Astrocyte of the spinal cord (primary cell): ENCODE measurements at places on chromosomes 12 and 14.

GRCh38 chr14:51616724-51617409 lies 34.8 kb upstream of the FRMD6 start:
- DNase-seq, result peak; percentile 92

DNA sequence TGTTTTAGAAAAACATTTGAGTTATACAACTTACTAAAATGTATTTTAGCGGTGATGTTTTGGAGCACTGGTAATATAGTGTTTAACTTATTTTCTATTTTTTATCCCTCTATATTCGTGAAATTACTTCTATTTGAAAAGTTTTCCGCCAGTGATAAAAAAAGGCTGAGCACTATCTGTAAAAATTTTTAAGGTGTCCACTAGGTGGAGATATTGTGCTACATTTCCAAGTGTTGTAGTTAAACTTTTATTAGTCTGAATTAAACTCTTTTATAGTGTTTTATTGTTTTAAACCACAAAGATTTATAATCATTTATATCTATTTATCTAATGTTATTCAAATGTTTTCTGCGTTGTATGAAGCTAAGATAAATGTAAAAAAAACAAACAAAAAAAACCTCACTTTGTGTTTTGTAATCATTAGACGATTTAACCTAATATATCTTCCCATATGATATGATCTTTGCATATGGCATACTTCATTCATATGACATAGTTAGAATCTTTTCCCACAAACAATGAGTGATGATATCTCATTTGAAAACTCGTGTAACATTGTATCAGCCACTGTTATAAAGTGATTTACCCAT lies 11.8 kb downstream of the ALG10B start:
- DNase-seq, result peak; percentile 40

DNA sequence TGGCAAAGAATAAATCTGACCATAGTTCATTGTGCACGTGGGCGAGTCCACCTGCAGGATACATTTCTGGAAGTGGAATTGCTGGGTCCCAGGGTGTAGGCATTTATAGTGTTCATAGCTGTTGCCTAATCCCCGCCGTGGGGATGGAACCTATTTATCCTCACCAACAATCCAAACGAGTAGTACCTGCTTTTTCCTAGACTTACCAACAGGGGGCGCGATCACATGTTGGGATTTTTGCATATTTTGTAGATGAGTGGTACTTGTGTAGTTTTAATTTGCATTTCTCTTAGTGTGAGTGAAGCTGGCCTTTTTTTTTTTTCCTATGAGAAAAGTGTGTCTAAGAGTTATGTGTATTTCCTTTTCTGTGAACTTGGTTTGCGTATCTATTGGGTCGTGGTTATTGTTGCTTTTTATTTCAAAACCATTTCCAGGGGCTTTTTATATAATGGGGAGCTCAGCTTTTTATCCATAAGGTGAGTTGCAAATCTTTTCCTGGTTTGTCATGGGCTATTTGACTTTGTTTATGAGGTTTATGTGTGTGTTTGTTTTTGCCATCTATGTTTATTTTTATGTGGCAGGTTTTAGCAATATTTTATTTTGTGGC lies 67.2 kb downstream of the CCDC92 start:
- DNase-seq, result peak; percentile 76

DNA sequence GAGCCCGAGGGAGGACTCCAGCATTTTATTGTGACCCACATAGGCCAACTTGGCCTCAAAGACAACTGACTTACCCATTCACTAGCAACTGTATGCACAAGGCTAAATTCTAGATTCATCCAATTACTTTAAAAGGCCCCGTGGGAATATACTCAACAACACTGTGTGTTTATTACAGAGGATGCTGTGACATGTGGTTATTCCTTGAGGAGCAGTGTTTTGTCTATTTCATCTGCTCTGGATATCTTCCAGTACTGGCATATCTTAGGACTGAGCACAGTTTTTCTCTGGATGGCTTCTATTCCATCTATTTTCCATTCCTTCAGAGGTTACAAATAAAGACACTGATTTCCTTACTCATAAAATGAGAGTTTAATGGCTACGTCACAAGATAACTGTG lies 87.2 kb upstream of the KRAS start:
- DNase-seq, result no peak

- DNase-seq, result no peak
Measured at GRCh38 chr12:41188841-41189394, 798 bp downstream of the PDZRN4 start.

GRCh38 chr12:108615918-108616317 lies 17.8 kb downstream of the SELPLG start:
- no peak for DNase-seq

DNA sequence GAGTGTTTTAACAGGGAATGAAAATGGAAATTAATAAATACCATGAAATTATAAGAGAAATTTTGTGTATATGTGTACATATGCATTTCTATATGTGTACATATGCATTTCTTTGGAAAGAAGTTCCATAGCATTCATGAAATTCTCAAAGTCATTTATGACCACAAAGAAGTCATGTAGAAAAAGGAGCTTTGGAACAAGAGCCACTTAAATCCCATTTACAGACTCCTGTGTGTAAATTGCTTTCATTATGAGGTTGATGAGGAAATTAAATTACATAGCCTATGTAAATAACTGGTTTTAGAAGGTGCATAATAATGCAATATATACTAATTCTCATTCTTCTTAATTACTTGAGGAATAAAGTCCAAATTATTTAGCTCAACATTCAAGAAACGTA lies 450.5 kb upstream of the SYT1 start:
- DNase-seq, result no peak

- DNase-seq, result no peak
Measured at GRCh38 chr12:24977060-24977459, 28.2 kb upstream of the BCAT1 start.

DNA sequence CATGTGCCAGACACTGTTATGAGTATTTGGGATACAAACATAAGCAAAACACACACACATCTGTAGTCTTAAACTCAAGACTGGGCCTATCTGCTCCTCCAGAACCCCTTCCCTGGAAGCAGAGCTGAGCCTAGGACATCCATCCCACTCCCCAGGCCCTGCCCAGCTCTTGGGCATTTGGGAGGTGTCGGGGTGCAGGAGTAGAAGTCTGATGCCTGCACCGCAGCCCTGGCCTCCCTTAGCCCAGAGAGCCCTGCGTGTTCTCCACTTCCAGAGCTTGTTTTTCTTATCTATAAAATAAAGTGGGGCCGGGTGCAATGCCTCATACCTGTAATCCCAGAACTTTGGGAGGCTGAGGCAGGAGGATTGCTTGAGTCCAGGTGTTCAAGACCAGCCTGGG lies 11.7 kb downstream of the HSP90AA1 start:
- DNase-seq, result no peak

DNA sequence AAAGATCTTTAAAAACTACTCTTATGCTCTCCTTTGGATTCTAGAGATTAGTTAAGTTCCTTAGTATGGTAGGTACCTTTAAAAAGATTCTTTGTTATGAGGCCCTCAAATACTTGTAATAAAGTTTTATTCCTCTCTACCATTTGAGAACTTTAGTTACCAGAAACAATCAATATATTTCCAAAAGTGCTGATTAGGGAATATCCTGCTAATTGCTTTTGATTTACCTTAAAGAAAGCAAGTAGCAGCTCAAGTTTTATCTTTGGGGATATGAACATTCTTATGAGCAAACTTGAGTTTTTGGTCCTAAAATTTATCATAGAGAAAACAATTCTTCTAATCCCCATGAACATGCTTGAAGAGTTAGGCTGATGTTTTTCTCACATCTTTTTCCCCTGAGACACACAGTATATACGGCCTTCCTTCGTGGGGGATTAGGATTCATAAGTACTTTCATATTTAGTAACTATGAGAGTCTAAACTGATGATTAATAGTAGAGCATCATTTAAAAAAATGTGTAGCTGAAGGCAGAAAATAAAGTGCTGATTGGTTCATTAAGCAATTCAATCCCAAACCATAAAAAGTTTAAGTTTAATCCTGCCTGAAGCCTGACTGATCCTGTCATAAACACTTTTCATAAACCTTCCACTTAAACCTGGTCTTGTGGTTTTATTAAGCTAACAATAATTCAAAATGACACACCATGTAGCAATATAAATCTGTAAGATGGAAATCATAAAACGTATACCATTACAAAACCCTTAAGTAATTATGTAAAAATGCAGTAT lies 380.5 kb upstream of the FBXO33 start:
- no peak for DNase-seq

DNA sequence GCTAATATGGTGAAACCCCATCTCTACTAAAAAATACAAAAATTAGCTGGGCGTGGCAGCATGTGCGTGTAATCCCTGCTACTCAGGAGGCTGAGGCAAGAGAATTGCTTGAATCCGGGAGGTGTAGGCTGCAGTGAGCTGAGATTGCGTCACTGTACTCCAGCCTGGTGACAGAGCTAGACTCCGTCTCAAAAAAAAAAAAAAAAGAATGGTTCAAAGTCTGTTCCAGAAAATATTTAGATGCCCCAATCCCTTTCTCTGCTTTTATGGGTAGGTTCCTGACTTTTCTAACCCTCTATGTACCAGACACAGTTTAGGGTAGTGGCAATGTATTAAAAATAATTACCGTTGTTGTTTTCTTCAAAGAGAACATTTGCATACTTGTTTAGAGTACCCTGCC lies 161.4 kb downstream of the STXBP6 start:
- no peak for DNase-seq

GRCh38 chr12:96698521-96698920 lies 208.5 kb upstream of the NEDD1 start:
- no peak for DNase-seq

GRCh38 chr14:31898838-31899528 lies 178.1 kb upstream of the ARHGAP5 start:
- no peak for DNase-seq

GRCh38 chr12:74021937-74022336 lies 515.7 kb upstream of the ATXN7L3B start:
- peak; percentile 69 for DNase-seq

DNA sequence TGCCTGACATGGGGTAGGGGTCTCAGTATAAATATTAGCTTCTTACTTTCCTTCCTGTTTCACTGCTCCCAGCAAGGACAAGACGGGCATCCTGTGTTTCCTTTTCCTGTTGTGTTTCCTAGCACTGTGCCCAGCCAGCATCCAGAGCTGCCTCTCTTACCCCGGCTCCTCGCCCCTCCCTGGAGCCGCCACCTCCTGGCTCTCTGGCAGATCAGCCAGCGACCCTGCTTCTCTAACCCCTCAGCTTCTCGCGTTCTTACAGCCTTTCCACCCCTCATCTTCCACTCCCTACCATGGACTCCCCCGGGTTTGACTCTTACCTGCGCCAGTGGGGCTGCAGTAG lies 17.8 kb downstream of the HDAC7 start:
- DNase-seq, result no peak

GRCh38 chr12:120366845-120367232 lies 2.1 kb downstream of the MSI1 start:
- no peak for DNase-seq

- no peak for DNase-seq
Measured at GRCh38 chr12:96302687-96303310, 97.4 kb downstream of the CDK17 start.
